Breast epithelium (tissue), 4 donors: ENCODE measurements at places on chromosomes 1 and 21. TPM values are rescaled to one million over a fixed set of nuclear protein-coding genes. Genes with fewer than 3 reads are reported as not detected.
A peak's percentile ranks its signal among the peaks of the same experiment; 100 is the strongest.

FABP3 gene
- total RNA-seq = 7.9 TPM

NECTIN4 gene
- 56.3 TPM for total RNA-seq

RGS8 gene
- not detected for total RNA-seq

LGR6 gene
- total RNA-seq = not detected

KRTAP13-2 gene
- total RNA-seq = not detected

ASPM gene
- total RNA-seq = under 0.01 TPM

AADACL3 gene
- total RNA-seq = not detected

- DNase-seq = no peak
- no peak overlapping the region for H3K27ac ChIP-seq
- no peaks in the 10 kb centered on the region for H3K27me3 ChIP-seq
- no peaks in the 10 kb centered on the region for H3K4me1 ChIP-seq
- H3K36me3 ChIP-seq = no peaks in the 10 kb centered on the region
Measured at GRCh38 chr1:185674201-185674600, 60.0 kb upstream of the HMCN1 start.

DNA sequence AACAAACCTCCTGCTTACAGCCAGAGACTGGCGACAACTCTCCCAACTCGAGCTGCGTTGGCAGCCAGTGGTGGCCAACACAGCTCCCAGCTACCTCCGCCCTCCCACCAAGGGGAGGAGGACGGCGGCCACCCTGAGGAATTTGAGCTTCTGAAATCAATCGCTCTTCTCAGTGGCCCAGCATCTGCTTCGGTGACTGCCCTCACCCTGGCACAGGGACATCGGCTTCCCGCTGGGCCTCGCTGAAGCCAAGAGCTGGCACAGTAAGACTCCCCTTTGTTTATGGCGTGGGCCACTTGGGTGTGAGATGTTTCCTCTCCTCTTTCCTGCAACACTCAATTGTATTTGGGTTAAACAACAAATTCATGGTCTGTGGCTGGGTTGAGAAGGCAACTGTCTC is 136.2 kb downstream of the ZBTB18 start:
- no peak overlapping the region for H3K27ac ChIP-seq
- H3K27me3 ChIP-seq = no peaks in the 10 kb centered on the region
- H3K36me3 ChIP-seq = no peaks in the 10 kb centered on the region
- no peak for DNase-seq
- no peaks in the 10 kb centered on the region for H3K4me1 ChIP-seq

- H3K4me1 ChIP-seq = no peaks in the 10 kb centered on the region
- H3K36me3 ChIP-seq = no peaks in the 10 kb centered on the region
- DNase-seq = no peak
- no peak overlapping the region for H3K27ac ChIP-seq
- no peaks in the 10 kb centered on the region for H3K27me3 ChIP-seq
Measured at GRCh38 chr1:78102916-78103315, 57.1 kb downstream of the GIPC2 start.

DNA sequence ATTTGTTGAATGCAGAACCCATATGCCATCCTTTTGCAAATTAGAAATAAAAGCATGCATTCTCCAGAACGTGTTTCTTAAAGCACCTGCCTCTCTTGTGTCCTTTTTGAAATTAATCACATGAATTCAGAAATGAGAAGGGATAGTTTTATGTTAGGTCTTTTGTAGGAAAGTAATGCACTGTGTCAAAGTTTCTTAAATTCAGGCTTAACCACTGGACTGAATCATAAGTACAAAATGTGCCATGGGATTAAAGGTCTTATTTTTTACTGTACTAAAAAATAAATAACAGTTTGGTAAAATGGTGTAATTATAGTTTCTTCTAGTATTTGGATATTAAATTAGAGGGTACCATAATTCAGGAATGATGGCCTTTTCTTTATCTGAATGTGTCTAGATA is 290.1 kb upstream of the USP25 start:
- H3K27ac ChIP-seq = no peak overlapping the region
- no peak overlapping the region for H3K4me3 ChIP-seq
- no peaks in the 10 kb centered on the region for H3K36me3 ChIP-seq
- H3K27me3 ChIP-seq = no peaks in the 10 kb centered on the region

GRCh38 chr1:119101563-119101962 is 38.9 kb downstream of the WARS2 start:
- no peaks in the 10 kb centered on the region for H3K4me1 ChIP-seq
- H3K27ac ChIP-seq = peak overlapping the region; percentile 29
- no peak for DNase-seq

GRCh38 chr1:212482637-212483441 is 50.1 kb downstream of the NENF start:
- no peaks in the 10 kb centered on the region for H3K27me3 ChIP-seq
- H3K36me3 ChIP-seq = no peaks in the 10 kb centered on the region
- H3K27ac ChIP-seq = no peak overlapping the region
- H3K4me1 ChIP-seq = no peaks in the 10 kb centered on the region

DNA sequence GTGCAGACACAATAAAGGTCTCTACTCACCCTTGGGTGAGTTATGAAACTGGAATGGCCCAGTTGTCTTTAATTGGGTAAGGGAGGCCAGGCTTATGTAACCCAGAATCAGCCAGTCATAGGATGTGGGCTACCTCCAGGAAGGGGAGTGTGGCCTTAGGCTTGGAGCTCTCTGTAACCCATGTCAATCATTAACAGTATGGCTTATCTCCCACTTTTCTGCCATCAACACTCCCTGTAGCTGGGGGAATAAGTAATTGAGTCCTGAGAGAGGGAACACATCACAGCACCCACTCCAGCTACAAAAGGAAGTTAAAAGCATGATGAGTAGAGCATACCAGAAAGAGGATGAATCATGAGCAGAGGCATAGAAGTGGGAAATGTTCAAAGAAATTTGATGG is 327.0 kb upstream of the DUSP10 start:
- H3K27me3 ChIP-seq = no peaks in the 10 kb centered on the region
- no peaks in the 10 kb centered on the region for H3K36me3 ChIP-seq
- no peak for DNase-seq
- H3K27ac ChIP-seq = no peak overlapping the region

DNA sequence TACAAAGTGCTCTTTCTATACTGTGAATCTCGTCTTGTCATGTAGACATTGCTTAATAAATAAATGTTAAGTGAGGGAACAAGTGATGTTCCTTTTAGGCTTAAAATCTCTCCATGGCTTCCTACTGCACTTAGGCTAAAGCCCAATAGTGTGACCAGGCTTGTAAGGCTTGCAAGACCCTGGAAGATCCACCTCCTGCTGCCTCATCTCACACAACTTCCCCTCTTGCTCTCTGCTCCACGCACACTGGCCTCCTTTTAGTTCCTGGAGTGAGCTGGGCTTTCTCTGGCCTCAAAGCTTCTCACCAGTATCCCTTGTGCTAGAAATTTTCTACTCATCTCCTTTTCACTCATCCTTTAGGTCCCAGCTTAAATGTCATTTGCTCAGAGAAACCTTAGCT is 41.5 kb upstream of the DIPK1A start:
- no peak overlapping the region for H3K27ac ChIP-seq
- H3K36me3 ChIP-seq = no peaks in the 10 kb centered on the region
- DNase-seq = no peak
- no peaks in the 10 kb centered on the region for H3K4me1 ChIP-seq
- no peak overlapping the region for H3K4me3 ChIP-seq

GRCh38 chr1:69662321-69662720 is 94.6 kb downstream of the LRRC7 start:
- no peak for DNase-seq
- no peaks in the 10 kb centered on the region for H3K27me3 ChIP-seq
- H3K27ac ChIP-seq = no peak overlapping the region
- no peaks in the 10 kb centered on the region for H3K4me1 ChIP-seq
- H3K36me3 ChIP-seq = no peaks in the 10 kb centered on the region
- H3K4me3 ChIP-seq = no peak overlapping the region

GRCh38 chr1:29597861-29598260 is 361.5 kb downstream of the PTPRU start:
- no peak overlapping the region for H3K27ac ChIP-seq
- DNase-seq = no peak
- no peak overlapping the region for H3K4me3 ChIP-seq
- H3K36me3 ChIP-seq = no peaks in the 10 kb centered on the region

DNA sequence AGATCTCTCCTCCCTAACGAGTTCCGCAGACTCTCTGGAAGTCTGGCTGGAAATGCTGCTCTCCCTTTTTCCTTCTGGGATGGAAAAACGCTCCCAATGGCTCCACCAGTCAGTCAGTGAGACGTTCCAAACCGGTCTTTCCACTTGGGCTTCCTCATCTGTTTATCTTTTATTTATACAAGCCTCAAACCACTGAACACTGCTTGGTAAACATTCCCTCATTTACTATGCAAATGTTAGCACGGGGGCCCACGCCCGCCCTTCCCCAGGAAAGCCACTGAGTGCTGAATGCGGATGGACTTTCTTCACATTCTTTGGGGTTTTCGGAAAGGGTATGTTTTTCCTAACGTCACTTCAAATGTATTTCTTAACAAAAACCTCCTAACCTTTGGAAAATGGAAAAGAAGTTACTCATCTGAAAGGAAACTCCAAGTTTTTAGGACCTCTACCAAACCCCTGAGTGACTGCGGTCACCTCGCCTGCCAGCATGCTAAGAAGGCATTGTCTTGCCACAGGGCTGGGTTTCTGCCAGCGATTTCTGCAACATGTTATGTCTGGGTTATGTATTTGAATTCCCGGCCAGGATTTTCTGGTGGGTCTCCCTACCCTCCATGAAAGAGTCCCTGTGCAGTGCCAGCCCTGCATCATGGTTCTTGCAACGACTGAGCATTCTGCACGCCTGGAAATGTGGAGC is 14.0 kb upstream of the UMODL1 start:
- H3K36me3 ChIP-seq = no peaks in the 10 kb centered on the region
- peak overlapping the region; percentile 78 for H3K27ac ChIP-seq
- H3K4me3 ChIP-seq = peak overlapping the region; percentile 22
- peak; percentile 76 for DNase-seq

DNA sequence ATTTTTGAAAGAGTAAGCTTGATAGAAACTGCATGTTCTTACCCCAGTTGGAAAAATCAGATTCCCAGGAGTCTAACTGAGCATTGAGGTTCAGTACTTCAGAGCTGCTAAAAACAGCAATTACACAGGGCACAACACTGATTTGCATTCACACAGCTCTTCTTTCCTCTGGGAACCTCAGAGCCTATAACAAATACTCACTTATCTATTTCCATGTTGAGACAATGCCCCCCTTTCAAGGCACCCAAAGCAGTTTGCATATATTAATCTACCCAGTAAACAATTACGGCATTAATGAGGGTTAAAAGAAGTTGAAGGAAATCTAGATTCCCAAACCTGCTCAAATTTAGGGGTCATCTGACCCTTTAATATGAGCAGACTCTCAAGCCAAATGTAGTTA is 126.9 kb upstream of the SLC35F3 start:
- no peak overlapping the region for H3K4me3 ChIP-seq
- H3K27ac ChIP-seq = no peak overlapping the region
- H3K36me3 ChIP-seq = no peaks in the 10 kb centered on the region

GRCh38 chr1:244678697-244679096 is 25.8 kb downstream of the DESI2 start:
- H3K27me3 ChIP-seq = no peaks in the 10 kb centered on the region
- no peaks in the 10 kb centered on the region for H3K4me1 ChIP-seq
- H3K27ac ChIP-seq = no peak overlapping the region
- no peak for DNase-seq
- no peak overlapping the region for H3K4me3 ChIP-seq

DNA sequence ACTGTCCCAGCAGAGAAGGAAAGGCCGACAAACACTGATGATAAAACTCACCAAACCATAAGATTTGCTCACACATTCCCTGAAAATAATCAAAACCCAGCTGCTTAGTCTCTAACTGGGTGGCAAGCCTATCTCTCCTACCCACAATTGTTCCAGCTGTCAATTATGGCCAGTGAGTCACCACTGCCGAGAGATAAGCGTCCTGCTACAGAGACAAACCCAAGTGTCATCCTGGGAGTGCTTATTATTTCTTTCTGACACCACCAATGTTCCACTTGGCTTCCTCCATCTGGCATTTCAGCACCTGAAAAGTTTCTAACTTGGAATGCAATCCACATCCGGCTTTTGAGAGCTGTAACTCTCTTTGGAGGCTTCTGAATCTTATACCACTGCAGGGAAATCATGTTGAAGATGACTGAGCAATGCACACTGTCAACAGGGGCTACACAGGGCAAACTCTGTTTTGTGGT is 51.5 kb upstream of the VAV3 start:
- no peaks in the 10 kb centered on the region for H3K4me1 ChIP-seq
- H3K27me3 ChIP-seq = no peaks in the 10 kb centered on the region
- no peak overlapping the region for H3K27ac ChIP-seq
- no peak overlapping the region for H3K4me3 ChIP-seq

DNA sequence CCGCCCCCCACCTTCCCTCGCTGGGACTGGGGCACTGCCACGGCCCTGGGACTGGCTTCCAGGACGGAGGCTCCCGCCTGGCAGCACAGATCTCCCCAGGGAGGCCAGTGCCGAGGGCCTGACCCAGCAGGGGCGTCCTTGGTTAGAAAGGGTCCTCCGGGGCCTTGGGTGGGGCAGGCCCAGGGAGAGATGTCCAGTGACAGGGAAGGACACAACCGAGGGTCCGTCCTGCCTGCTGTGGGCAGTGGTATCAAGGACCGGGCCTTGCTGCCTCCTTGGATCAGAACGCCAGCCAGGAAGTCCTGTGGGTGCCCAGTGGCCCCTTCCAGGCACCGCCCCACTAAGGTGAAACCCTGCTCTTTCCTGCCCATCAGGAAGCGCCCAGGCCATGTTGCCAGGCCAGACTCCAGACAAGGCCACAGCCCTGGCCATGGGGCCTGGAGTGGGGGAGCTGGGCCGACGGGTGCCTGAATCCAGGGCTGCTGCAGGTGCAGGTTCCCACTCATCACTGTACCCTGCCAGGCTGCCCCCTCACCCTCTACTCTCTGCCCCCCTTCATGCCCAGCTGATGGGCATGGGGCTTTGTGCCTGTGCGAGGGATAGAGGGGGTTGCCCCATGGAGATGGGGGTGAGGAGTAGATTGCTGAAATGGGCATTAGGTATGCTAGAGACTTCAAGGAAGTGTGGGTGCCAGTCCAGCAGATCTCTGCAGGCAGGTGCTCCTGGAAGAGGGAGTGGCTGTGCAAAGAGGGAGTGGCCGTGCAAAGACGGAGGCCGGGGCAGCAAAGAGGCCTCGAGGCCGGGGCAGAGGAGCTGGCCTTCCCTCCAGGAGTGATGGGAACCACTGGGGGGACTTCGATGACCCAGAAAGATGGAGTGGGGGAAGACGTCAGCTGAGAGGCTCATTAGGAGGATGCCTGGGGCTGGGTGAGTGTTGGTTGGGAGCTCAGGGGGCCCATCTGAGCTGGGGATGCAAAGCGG is 2.2 kb upstream of the PRKCZ start:
- H3K4me3 ChIP-seq = no peak overlapping the region
- H3K36me3 ChIP-seq = no peaks in the 10 kb centered on the region
- peaks cover 12% of the 10 kb centered on the region for H3K27me3 ChIP-seq
- peaks cover 4% of the 10 kb centered on the region for H3K4me1 ChIP-seq
- no peak overlapping the region for H3K27ac ChIP-seq
- no peak for DNase-seq

- H3K4me3 ChIP-seq = no peak overlapping the region
- no peak overlapping the region for H3K27ac ChIP-seq
- H3K36me3 ChIP-seq = no peaks in the 10 kb centered on the region
- DNase-seq = no peak
- no peaks in the 10 kb centered on the region for H3K27me3 ChIP-seq
Measured at GRCh38 chr1:41813226-41813625, 105.5 kb downstream of the HIVEP3 start.
